Activated CD4-positive, alpha-beta T cell treated with anti-CD3 and anti-CD28 coated beads for 1 hour (primary cell): ENCODE measurements at places on chromosomes 16 and 17.

GRCh38 chr17:68981288-68981687 is 26.1 kb upstream of the ABCA8 start:
- DNase-seq = no peak

- DNase-seq = no peak
These were observed 184.8 kb downstream of the CCDC182 start for GRCh38 chr17:57560319-57560705.

DNA sequence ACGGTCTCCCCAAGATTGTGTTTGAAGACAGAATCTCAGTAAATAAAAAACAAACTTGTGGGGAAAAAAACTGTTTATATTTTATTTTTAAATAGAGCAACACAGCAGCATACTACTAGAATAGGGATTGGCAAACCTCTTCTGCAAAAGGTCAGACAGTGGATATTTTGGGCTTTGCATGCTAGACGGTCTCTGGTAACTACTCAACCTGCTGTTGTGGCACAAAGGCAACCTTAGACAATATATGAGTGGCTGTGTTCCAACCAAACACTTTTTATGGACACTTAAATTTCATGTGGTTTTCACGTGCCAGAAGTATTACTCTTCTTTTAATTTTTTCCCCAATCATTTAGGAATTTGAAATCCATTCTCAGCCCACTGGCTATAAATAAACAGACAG is 55.0 kb downstream of the IRX5 start:
- no peak for DNase-seq

DNA sequence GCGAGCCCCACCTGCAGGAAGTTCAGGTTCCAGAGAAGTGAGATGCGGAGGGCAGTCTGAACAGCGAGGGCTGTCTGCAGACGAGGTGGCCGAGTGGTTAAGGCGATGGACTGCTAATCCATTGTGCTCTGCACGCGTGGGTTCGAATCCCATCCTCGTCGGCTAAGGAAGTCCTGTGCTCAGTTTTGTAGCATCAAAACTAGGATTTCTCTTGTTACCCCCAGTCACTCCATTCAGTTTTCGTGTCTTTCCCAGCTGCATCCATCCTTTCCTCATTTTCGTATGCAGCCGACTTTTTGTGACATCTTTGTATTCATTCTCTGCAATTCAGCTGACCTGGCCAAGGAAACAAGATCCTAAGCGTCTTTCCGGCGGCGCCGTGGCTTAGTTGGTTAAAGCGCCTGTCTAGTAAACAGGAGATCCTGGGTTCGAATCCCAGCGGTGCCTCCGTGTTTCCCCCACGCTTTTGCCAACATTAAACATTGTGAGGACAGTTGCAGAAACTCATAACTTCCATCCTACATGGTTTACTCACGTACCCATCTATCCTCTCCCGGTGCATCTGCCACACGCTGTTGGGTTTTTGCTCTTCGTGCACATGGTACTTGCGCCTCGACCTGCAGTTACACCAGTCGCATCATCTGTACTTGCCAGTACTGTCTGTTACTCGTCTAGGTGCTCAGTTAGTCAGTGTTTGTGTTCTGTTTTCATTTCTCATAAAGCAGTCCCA is 3.0 kb downstream of the BORCS6 start:
- peak; percentile 88 for DNase-seq

- no peak for DNase-seq
These were observed 68.8 kb downstream of the ABCA8 start for GRCh38 chr17:68886401-68886800.

DNA sequence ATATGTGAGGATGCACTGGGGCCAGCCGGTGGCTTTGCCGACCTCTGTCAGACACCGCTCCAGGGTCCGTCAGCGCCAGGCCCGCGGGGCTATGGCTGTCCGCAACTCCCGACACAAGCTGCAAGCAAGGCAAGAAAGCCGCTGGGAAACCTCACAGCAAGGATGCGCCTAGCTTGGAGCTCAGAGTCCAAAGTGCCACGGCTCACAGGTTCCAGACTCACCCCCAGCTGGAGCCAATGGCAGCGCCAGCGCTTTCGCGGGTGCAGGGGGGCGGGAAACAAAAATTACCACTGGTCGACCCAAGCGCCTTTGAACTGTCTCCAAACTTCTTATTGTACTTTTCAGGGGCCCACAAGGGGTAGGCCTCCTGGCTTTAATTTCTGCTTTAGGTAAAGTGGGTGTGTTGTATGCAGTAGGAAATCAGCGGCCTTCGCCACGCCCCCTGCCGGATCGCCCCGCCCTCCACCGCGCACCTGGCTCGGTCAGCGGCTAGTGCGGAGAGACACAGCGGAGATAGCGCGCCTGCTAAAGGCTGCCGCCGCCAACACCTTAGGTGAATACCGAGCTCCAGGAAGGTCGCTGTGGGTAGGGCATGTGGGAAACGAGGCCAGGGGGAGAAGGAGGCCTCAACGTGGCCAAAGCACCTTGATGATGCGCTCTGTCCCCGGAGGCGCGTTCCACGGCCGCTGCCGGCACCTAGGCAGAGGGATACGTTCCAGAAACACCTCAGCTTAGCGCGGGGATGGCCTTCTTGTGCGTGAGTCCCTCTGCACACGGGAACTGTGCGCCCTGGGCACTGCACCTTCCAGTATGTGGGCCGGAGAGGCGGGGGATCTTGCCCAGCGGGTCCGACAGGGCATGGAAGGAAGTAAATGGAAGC is 61.0 kb upstream of the RBL2 start:
- DNase-seq = peak; percentile 75

DNA sequence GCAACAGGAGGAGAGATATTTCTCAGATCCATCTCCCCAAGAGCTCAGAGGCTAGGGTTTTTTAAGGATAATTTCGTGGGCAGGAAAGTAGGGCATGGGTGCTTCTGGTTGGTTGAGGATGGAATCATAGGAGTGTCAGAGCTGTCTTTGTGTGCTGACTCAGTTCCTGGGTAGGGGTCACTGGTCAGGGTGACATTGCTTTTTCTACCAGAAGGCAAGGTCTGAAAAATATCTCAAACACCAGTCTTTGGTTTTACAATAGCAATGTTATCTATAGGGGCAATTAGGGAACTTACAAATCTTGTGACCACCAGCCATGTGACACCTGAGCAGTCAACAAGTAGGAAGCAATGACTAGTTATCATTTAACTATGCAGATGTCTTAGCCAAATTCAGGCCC is 82.9 kb upstream of the DYNLRB2 start:
- no peak for DNase-seq
